ENCODE measurements at places on chromosomes 1 and 21.

- DNase-seq: no peak
Measured at GRCh38 chr1:23978805-23979204, 1.3 kb downstream of the SRSF10 start.

DNA sequence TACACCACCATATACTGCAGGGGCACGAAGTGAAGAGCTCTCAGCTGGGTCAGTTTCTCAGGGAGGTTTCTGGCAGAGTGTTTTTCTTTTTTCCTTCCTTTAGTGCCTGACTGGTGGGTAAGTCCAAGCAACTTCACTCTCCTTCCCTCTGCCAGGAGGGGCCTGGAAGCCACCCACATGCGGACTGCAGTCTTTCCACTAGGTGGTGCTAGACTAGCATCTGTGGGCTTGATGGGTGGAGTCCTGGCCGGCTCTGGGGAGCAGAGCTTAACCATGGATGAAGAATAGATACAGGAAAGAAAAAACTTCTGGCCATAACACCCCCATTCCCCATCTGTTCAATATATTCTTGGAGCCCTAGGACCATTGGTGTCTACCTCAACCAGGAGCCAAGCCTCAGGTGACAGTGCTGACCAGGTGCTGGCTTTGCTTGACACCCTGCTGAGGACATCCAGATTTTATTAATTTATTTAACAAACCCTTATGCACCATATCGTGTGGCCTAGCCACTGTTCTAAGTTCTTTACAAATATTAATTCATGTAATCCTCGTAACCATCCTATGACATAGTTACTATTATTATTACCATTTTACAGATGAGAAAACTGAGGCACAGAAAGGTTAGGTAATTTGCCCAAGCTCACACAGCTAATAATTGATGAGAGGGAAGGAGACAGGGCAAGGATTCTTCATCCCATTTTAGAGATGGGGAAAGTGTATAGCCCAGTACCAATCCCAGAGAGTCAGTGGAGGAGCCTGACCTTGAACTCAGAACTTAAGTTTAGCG lies 126.7 kb upstream of the CSF3R start:
- DNase-seq: peak; percentile 89

DNA sequence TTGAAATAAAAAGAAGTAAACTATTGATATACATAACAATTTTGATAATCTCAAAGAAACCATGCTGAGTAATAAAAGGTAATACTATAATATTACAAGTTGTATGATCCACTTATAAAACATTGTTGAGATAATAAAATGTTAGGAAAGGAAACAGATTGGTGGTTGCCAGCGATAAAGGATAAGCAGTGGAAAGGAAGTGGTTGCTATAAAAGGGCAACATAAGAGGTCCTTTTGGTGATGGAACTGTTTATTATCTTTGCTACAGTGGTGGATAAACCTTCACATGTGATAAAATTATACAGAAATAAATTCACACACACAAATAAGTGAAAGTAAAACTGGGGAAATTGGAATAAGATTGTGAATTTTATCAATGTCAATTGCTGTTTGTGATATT lies 15.1 kb downstream of the OR6F1 start:
- DNase-seq: no peak

DNA sequence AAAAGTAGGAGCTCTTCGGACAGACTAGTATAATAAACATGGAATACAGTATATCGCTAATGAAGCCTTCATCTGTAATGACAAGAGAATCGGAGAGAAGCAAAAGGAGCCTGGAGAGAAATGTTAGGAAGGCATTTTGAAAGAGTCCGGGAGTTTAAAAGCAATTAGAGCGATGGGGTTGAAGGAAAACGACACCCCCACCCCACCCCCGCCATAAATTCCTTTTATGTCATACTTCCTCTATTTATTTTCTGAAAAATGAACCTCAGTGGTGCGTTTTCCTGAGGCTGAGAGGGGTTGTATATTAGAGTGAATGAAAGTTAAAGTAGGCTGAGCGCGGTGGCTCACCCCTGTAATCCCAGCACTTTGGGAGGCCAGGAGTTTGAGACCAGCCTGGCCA lies 635 bp upstream of the APH1A start:
- no peak for DNase-seq

DNA sequence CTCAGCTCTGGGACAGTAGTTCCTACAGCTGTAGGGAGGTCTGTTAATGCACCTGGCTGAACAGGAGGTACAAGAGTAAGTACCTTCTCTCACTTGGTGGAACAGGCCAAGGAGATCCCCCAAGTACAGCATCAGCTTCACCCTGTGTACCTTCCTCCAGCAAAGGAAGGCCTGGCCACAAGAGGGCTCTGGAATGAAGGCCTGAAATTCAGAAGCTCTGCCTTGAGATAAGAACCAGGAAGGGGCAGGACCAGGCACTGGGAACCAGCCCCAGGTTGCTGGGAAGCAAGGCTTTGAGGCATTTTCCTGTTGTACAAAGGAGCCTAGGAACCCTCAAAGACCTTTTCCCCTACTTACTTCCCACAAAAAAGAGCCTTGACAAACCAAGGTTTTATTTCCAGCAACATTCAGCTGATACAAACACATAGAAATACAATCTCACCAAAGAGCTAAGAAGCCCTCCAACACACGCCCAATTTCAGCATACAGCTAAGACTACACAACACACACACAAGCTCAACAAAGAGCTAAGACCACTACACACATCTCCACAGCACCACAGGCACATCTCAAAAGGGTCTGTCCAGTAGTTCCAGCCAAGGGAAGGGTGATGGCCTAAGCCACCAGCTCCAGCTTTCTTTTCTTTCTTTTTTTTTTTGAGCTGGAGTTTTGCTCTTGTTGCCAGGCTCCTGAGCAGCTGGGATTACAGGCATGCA lies 23.5 kb downstream of the F11R start:
- DNase-seq: peak; percentile 74

Measured in D341Med (cell line).